ENCODE measurements at places on chromosomes 7 and 10.

DNA sequence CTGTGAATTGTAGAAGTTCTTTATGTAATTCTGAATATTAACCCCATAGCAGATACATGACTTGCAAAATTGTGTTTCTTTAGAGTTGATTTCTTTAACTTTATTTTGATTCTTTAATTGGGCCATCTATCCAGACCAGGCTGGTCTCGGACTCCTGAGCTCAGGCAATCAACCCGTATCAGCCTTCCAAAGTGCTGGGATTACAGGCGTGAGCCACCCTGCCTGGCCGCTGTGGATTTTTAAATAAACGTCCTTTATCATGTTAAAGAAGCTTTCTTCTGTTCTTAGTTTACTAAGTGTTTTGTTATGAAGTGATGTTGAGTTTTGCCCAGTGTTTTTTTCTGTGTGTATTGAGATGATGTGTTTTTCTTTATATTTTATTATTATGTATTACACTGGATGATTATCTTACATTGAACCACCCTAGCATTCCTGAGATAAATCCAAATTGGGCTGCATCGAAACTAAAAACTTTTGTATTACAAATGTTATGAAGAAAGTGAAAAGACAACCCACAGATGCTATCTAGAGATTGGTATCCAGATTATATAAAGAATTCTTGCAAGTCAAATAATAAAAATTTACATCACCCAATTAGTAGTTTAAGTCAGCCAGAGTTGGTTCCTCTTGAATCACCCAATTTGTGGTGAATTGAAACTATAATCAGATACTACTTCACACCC, 118.1 kb downstream of the TPST1 start:
- DNase-seq = no peak

DNA sequence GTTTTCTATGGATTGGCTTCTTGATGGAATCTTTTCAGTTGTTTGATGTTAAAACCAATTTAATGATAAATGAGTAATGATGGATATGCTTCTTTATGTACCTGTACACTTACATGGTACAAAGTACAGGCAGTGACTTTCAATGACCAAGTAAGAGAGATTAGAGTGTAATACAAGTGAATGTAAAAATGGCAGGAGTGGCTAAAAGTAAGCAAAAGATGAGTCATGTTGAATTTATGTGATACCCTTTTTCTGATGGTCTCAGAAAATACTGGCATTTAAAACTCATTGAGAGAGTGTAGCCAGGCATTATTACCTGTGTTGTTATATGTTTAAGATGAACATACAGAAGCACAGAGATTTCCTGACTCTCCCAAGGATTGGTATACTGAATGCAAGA, 97.1 kb downstream of the GPR85 start:
- DNase-seq = no peak

- DNase-seq = no peak
Measured at GRCh38 chr7:67764289-67764688, 767.7 kb downstream of the TYW1 start.

GRCh38 chr7:99272476-99273045, at the start of gene MYH16:
TSS of gene MYH16 (plus strand) at chr7:99272839.
- DNase-seq = no peak

GRCh38 chr10:95542761-95543160, 18.4 kb downstream of the SORBS1 start:
- DNase-seq = no peak

DNA sequence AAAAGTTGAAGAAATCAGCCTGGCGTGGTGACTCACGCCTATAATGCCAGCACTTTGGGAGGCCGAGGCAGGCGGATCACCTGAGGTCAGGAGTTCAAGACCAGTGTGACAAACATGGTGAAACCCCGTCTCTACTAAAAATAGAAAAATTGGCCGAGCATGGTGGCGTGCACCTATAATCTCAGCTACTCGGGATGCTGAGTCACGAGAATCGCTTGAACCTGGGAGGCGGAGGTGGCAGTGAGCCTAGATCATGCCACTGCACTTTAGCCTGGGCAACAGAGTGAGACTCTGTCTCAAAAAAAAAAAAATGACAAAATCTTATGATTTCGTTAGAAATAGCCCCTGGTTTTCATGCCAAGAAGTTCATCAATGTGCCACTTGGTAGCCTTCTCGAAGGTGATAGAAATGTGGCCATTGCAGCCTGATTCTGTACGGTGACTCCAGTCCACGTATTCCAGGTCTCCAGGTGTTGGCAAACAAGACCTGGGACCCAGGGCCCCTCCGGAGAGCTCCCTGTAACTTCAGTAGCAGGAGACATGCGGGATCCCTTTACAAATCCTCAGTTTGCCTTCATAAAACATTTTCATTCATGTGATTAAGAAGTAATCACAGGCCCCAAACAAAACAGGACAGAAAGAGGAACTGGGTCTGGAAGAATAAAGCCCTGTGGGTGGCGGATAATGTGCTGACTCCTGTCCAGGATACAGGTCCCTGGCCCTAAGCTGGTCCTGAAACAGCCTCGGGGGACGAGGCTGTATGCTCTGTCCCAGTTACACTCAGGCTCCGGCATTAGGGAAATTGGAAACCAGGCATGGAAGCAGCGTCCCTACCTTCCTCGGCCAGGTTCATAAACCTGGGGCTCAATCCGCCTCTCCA, 207.3 kb upstream of the SH2B2 start:
- DNase-seq = no peak

GRCh38 chr10:93068411-93069244, 5.1 kb upstream of the CYP26A1 start:
- no peak for DNase-seq

DNA sequence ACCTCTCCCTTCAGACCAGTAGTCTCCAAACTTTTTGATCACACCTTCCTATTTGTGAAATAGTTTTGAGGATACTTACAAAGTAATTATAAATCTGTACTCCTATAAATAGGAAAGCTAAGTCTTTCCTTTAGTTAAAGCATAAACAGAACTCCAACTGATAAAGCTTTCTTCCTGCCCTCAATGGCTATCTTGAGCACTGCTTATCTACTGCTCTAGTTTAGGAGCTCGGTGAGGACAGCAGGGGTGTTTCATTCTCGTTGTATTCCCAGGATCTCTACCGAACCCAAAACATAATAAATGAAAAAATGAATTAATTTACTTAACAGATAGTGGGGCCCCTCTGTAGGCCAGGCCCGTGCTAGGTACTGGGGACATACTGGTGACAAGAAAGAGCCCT, 17.7 kb downstream of the SORBS1 start:
- DNase-seq = no peak

DNA sequence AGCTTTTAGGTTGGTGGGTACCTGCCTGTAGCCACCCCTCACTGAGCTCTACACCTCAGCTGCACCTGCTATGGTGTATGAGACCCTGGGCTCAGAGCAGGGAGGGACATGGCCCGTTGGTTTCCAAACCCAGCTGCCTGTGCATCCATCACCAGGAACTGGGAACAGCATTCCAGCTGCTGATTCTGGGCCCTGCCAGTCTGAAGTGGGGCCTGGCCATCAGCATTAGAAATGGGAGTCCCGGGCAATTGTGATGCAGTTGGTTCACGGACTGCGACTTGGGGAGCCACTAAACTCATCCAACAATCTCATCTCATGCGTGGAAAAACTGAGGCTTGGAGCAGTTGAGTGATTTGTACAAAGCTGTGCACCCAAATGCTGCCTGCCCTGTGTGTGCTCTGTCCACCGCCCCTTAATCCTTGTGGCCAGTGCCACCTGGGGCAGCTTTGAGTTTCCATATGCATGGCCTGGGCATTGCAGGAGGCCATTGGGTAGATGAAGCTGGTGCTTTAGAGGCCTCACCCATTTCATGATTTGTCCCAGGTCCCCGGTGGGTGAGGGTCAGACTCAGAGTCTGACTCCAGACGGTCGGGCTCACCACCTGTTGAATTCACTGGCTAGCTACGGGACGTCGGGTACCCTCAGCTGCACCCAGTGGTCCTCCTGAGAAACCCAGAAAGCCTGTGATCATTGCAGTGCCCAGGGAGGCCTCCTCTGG, 109.0 kb upstream of the SHH start:
- DNase-seq = no peak

GRCh38 chr7:158176561-158177173, 411.0 kb downstream of the PTPRN2 start:
- no peak for DNase-seq

- no peak for DNase-seq
Measured at GRCh38 chr7:155251831-155252230, 45.8 kb upstream of the INSIG1 start.

DNA sequence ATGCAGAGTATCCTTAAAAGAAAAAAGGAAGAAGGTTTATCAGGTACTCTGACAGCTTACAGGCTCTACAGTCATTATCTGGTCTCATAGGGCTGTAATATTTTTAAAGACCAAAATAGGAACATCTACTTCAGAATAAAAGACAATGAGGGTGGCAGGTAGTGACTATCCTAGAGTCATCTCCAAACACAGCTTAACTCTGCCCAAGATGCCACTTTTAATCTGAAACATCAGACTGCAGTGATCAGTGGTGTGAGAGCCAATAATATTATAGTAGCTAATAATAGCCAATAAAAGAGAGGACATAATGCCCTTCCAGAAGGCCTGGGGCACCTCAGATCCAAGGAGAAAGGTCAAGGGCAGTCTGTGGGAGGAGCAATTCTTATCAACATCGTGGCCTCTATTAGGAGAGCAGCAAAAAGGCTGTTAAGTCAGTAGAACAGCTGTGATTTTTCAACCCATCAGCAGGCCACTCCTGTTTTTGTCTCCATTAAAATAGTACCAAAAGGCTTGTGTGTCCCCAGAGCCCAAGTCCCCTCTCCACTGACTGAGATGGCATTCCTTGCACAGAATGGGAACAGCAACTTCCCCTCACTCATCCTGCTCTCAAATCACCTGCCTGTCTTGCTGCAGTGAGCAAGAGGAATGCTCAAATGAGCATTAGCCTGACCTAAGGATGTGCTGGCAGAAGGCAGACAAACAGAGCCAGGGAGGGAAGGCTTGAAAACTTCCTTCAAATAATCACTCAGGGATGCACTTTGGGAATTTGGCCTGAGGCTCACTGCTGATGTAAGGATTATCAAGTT, 20.7 kb upstream of the SPOCK2 start:
- DNase-seq = no peak

GRCh38 chr10:110531687-110532086, 34.0 kb downstream of the DUSP5 start:
- no peak for DNase-seq

- DNase-seq = no peak
Measured at GRCh38 chr10:120613180-120613579, 156.2 kb downstream of the PLPP4 start.

DNA sequence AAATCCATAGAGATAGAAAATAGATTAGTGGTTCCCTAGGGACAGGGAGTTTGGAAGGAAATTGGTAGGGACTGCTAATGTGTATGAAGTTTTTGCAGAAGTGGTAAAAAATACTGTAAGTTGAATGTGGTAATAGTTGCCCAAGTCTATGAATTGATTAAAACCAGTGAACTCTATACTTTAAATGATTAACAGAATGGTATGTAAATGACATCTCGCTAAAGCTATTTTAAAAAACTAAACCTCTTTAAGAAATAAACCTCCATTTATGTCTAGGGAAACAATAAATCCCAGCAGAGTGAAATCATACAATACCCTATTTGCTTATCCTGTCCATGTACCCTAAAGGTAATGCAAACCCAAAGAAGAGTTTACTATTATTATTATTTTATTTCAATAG, 61.4 kb downstream of the IPMK start:
- DNase-seq = no peak

DNA sequence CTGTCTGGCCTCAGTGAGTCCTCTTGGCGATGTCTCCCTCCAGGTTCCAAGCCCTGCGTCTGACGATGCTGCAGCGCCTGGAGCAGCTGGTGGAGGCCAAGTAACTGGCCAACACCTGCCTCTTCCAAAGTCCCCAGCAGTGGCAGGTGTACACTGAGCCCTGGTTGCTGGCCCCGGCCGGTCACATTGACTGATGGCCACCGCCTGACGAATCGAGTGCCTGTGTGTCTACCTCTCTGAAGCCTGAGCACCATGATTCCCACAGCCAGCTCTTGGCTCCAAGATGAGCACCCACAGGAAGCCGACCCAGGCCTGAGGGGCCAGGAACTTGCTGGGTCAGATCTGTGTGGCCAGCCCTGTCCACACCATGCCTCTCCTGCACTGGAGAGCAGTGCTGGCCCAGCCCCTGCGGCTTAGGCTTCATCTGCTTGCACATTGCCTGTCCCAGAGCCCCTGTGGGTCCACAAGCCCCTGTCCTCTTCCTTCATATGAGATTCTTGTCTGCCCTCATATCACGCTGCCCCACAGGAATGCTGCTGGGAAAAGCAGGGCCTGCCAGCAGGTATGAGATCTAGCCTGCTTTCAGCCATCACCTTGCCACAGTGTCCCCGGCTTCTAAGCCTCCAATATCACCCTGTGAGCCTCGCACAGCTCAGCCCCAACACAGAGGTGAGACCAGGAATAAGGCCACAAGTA, 7.3 kb upstream of the ZNF22 start:
- no peak for DNase-seq

DNA sequence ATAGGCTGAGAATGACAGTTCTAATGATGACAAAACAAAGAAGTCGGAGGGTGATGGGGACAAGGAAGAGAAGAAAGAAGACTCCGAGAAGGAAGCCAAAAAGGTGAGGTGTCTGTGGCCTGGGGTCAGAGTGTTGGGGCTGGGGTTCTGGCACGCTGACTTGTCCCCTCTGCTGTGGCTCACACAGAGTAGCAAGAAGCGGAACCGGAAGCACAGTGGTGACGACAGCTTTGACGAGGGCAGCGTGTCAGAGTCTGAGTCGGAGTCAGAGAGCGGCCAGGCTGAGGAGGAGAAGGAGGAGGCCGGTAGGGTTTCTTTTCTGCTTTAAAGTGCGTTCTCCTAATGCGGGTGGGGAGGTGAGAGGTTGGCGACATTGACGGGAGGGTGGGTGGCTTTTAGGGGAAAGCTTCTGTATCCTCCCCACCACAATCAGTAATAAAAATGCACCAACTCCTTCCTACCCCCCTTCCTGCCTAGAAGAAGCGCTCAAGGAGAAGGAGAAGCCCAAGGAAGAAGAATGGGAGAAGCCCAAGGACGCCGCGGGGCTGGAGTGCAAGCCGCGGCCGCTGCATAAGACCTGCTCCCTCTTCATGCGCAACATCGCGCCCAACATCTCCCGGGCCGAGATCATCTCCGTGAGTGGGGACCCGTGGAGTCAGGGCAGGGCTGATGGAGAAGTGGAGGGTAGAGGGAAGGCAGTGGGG, 4.6 kb downstream of the UFSP1 start:
- no peak for DNase-seq

GRCh38 chr7:120714945-120715344, 143.0 kb downstream of the TSPAN12 start:
- no peak for DNase-seq

DNA sequence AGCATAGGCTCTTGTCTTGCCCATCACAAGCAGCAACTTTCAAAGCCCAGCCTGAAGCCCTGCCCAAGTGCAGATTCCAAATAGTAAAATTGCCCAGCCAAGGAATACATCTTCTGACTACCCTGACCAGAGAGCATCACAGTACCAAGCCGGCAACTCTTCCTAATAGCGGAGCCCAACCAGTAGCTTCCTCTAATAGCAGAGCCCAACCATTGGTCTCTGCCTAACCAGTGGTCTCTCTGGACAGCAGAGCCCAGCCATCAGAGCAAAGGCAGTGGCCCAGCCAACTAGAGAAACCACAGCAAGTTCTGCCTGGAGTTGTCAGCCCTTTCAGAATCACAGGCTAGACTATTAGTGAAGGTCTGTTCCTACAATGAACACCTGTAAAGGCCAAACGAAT, 285.6 kb downstream of the HGF start:
- no peak for DNase-seq

- no peak for DNase-seq
Measured at GRCh38 chr7:80960244-80960795, 41.5 kb upstream of the SEMA3C start.

- DNase-seq = no peak
Measured at GRCh38 chr10:48623607-48624132, 18.8 kb upstream of the ARHGAP22 start.
